Kidney (tissue), 22 donors: ENCODE measurements at places on chromosomes 4 and X.

- DNase-seq, result no peak
Observed at GRCh38 chrX:74579597-74580198, 34.7 kb downstream of the RLIM start.

DNA sequence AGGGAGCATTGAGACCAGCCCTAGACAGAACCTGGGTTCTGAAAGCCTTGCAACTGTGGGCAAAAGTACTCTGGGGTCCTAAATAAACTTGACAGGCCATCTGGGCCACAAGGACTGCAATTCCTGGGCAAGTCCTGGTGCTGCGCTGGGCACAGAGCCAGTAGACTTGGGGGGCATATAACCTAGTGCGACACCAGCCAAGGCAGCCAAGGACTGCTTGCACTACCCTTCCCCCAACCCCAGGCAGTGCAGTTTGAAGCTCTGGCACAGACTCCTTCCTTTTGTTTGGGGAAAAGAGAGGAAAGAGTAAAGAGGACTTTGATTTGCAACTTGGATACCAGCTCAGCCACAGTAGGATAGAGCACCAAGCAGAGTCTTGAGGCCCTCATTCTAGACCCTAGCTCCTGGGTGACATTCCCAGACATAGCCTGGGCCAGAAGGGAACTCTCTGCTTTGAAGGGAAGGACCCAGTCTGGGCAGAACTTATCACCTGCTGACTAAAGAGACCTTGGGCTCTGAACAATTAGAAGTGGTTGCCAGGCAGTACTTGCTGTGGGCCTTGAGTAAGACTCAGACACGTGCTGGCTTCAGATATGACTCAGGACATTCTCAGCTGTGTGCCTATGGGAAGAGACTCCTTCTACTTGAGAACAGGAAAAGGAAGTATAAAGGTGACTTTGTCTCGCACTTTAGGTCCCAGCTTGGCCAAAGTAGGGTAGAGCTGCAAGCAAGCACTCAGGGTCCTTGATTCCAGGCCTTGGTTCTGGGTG lies 522.8 kb downstream of the GLUD2 start:
- DNase-seq, result no peak

DNA sequence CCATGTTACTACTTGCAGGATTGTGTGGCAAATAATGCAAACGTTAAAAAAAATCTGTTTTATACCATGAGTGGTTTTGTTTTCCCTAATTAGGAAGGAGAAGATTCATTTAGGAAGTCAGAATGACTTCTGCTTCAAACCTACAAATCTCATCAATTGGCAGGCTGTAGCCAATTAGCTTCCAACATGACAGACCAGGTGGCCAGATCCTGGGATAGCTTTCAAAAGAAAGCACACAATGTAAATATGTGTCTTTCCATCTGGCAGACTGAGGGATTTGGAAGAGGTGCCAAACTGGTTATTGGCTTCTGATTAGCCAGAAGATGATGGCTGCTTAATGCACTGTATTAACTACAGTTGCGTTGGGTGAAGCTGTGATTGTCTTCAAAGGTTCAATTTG lies 432.8 kb downstream of the ANKRD50 start:
- DNase-seq, result no peak

GRCh38 chr4:73836373-73837279 lies at the start of gene CXCL6:
Gene CXCL6, plus strand, starts transcription at chr4:73836678. Its CDS starts 73 bp downstream, at chr4:73836751.
- peak; percentile 24 for DNase-seq

GRCh38 chrX:43750248-43750676 lies 94.2 kb downstream of the MAOA start:
- peak; percentile 74 for DNase-seq

- peak; percentile 5 for DNase-seq
Observed at GRCh38 chr4:142158980-142159379, 522.6 kb downstream of the IL15 start.

DNA sequence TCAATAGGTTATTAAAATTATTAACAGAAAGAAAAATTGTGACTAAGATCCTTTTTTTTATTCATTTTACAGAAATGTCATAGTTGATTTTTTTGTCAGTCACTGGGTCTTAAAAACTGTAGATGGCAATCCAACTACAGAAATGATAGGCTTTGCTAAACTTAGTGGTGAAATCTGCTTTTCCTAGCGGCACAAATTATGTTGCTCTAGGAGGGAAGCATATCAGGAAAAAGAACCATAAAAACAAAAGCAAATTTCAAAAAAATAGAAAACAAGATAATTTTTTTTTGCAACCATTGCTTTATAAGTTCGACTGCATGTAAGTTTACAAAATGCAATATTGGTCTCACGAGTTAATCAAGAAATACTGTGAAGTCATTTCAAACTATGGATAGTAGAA lies 443.5 kb upstream of the IGFBP7 start:
- peak; percentile 13 for DNase-seq

DNA sequence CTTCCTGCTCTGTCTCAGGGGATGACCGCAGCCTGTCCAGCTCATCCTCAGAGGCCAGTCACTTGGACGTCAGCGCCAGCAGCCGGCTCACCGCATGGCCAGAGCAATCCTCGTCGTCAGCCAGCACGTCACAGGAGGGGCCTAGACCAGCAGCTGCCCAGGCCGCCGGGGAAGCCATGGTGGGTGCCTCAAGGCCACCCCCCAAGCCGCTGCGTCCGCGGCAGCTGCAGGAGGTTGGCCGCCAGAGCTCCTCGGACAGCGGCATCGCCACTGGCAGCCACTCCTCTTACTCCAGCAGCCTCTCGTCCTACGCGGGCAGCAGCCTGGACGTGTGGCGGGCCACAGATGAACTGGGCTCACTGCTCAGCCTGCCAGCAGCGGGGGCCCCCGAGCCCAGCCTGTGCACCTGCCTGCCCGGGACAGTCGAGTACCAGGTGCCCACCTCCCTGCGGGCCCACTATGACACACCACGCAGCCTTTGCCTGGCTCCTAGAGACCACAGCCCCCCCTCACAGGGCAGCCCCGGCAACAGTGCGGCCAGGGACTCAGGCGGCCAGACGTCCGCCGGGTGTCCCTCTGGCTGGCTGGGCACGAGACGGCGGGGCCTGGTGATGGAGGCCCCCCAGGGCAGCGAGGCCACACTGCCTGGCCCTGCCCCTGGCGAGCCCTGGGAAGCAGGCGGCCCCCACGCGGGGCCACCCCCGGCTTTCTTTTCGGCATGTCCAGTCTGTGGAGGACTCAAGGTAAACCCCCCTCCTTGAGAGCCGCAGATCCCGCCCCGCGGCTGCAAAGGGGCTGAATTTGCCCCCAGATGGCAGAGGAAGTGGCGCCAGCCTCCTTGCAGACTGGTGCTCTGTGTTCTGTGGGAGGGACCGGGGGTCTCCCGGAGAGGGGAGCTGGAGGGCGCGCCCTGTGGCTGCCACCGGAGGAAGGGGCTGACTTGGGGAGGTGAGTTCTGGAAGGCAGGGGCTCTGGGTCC lies 29.9 kb downstream of the DOK7 start:
- no peak for DNase-seq

DNA sequence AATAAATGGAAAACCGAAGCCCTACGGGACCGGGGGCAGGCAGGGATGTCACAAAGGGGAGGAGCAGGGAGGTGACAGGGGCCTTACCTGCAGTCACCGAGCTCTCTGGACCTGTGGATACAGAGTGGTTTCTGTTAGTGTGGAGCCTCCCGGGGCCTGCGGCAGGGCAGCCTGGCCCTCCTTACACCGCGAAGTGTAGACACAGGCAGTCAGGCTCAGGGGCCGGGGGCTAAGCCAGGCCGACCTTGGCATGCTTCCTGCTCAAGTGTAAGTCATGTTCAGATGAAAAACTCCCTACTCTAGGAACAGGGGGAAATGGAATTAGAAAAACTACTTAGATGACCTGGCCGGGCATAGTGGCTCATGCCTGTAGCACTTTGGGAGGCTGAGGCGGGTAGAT lies 4.3 kb downstream of the FAM3A start:
- DNase-seq, result no peak

GRCh38 chr4:81135501-81135900 lies 79.5 kb downstream of the PRKG2 start:
- no peak for DNase-seq

GRCh38 chrX:56813318-56813837 lies 84.3 kb downstream of the NBDY start:
- DNase-seq, result no peak

- no peak for DNase-seq
Observed at GRCh38 chr4:141077611-141078225, 55.6 kb downstream of the RNF150 start.

DNA sequence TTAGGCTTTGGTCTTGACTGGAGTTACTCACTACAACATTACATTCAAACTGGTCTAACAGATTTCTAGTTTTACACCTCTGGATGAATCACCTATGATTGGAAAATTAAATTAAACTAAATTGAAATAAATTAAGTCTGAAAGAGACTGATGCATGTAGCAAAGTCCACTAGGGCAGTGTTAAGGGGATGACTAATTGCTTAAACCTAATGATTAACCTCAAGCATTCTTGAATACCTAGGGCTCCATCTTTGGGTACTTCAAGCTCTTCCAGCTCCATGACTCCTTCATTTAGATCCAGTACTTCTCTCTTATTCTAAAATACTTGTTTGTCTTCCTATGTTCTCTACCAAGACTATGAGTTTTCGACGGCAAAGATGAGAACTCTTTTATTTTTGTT lies 86.8 kb downstream of the SH2D1A start:
- no peak for DNase-seq

GRCh38 chr4:118721752-118722151 lies 36.6 kb downstream of the METTL14 start:
- DNase-seq, result no peak

DNA sequence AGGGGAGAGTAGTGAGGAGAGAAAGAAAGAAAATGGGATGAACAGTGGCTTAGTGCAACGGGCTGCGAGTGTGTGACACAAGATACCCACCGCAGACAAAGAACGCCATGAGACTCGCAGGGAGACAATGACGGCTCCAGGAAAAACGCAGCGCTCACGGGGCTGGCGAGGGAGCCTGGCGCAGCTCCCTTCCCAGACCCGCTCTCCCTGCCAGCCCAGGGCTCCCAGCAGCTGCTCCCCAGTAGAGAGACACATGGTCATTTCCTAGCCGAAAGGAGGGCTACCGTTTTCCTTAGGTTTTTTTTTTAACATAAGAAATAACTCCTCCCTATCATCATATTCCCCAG lies 149.5 kb downstream of the MAML3 start:
- peak; percentile 68 for DNase-seq

- no peak for DNase-seq
Observed at GRCh38 chr4:700587-701264, 4.9 kb upstream of the PCGF3 start.

GRCh38 chr4:158796370-158797140 lies 27.7 kb downstream of the FNIP2 start:
- no peak for DNase-seq
